ENCODE measurements at places on chromosomes 3 and 15.

DNA sequence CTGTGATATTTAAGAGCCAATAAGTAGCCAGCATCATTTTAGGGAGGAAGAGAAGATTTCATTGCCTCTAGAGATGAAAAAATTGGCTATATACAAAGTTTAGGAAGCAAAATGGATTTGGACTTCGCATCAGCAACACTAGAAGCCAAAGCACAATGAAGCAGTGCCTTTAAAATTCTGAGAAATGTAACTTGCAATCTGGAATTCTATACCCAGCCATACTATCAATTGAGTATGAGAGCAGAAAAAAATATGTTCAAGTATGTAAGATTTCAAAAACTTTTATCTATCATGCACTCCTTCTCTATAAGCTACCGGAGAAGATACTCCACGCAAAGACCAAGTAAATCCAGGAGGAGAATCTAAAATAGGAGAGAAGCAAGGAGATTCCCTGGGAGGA lies 47.4 kb upstream of the ATP13A3 start:
- no peak for DNase-seq

GRCh38 chr3:131140891-131141290 lies 114.2 kb downstream of the NEK11 start:
- DNase-seq = no peak

DNA sequence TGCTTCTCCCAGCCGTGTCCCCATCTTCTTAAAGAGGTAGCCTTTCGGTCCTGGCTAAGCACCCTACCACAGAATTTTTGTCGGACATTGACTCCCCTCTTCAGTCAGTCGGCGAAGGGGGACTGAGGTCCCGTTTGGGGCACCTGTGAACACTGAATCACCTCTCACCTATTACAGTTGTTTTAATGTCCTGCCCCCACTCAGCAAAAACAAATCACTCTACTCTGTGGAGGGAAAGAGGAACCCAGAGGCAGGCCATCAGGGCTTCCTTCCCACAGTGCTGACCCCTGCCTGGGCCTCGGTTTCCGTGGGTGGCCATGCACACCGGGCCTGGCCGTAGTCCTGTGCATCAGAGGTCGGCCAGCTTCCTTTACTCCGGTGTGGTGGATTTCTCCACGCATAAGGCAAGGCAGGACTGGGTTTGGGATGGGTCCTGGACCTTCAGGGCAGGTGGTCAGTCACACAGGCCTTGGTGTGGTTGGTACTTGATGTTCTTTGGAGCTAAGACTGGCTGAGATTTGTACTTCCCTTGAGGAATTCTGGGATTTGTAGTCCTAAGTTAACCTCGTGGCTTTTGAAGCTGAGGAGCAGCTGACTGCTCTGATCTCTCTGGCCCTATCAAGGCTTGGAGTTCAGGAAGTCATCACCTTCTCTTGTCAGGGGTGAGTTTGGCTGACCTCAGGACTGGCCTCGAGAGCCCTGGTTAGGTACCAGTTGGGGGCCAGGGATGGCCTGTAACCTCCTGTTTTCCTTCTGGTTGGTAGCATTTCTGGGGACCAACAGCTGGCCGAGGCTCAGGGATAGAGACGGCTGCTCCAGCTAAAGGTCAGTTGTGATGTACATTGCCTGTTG lies 627 bp upstream of the FAM131A start:
- no peak for DNase-seq

GRCh38 chr15:94480289-94480834 lies 249.0 kb downstream of the MCTP2 start:
- no peak for DNase-seq

DNA sequence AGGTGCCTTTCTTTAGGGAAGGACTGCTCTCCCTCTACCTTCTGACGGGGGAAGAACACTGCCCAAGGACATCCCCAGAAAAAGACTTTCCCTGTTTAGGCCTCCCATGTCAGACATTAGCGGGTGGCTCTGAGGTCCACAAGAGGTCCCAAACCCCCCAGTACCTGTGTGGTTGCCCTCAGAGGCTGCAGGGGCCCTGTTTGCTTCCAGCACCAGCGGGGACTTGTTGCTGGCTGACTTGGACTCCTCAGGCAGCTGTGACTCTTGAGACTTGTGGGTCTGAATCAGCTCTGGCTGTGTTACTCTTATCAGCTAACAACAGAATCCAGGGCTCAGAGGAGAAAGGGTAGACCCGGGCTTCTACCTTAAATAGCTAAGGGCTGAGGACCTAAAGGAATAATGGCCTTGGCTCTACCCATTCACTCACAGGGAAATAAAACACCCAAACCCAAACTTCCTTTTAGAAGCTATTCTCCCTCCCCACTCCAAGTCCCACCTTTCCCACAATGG lies 39.2 kb downstream of the SEMA3G start:
- DNase-seq = no peak

DNA sequence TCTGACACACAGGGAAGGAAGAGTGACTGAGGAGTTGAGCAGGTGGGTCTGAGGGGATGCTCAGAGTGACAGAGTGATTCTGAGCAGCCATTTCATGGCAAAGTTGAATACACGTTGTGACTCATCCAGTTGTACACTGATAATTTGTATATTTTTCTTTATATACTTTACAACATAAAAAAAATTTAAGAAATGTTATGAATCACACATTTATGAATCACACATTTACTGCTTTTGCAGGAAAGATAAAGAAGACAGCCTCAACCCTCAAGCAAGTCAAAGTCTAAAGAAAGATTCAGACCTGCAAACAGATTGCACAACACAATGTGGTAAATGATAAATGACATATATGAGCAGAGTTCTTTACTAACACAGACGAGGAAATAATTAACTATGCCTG lies 21.0 kb upstream of the CHMP2B start:
- no peak for DNase-seq

All from activated gamma-delta T cell (primary cell).